ENCODE measurements at places on chromosomes 6 and 20.

- no peak for DNase-seq
These were observed 167.5 kb upstream of the PLCB4 start for GRCh38 chr20:8901237-8902025.

DNA sequence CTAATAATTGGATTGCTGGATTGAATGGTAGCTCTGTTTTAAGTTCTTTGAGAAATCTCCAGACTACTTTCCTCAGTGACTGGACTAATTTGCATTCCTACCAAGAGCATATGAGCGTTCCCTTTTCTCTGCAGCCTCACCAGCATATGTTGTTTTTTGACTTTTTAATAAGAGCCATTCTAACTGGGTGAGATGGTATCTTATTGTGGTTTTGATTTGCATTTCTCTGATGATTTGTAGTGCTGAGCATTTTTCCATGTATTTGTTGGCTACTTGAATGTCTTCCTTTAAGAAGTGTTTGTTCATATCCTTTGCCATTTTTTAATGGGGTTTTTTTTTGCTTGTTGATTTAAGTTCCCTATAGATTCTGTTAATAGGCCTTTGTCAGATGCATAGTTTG, 94.7 kb upstream of the AHI1 start:
- no peak for DNase-seq

GRCh38 chr20:20138301-20139064, 86.2 kb downstream of the CFAP61 start:
- DNase-seq = no peak

DNA sequence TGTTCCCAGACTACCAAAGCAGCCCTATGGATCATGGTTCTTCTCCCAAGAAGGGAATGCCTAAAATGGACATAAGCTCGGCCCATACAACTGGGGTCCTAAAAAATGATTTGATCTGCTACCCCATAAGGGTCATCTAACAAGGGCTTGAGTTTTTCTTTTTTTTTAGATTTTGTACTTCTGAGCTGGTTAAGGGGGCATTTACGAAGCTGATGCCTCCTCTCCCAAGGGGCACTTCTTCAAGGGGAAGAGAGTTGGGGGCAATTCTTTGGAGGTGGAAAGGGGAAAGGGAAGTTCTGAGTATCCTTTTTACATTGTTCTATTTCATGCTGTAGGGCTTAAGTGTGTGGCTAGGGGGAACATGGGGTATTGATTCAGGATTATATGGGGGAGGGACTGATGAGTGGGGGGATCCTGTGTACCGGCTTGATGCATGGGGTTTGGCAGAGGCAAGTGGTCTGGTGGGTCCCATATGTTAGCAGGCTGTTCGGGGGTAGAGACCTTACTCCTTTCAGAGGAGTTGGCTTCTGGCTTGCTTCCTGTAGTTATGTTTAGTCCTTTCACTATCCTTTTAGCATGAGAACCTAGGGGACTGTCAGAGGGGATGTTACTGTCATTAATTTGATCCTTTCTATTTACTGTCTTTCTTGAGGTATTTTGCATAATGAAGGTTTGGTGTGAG, 8.1 kb upstream of the ZNFX1 start:
- no peak for DNase-seq

GRCh38 chr20:39067526-39068216, 105.5 kb downstream of the DHX35 start:
- no peak for DNase-seq

DNA sequence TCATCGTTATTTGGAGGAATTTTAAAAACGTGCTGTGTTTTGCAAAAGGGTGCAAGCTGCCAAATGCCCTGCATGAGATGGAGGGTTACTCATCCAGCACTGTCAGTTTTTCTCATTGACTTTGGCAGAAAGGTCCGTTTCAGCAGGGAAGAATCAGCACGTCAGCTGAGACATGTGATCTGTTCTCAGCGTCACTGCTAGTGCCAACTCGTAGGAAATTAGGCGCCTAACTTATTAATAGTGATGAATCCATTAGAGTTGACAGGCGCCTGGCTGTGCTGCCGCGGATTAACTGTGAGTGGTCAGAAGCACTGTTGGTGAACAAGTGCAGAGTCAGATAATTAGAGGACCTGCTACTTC, 175.5 kb upstream of the FOXQ1 start:
- DNase-seq = no peak

DNA sequence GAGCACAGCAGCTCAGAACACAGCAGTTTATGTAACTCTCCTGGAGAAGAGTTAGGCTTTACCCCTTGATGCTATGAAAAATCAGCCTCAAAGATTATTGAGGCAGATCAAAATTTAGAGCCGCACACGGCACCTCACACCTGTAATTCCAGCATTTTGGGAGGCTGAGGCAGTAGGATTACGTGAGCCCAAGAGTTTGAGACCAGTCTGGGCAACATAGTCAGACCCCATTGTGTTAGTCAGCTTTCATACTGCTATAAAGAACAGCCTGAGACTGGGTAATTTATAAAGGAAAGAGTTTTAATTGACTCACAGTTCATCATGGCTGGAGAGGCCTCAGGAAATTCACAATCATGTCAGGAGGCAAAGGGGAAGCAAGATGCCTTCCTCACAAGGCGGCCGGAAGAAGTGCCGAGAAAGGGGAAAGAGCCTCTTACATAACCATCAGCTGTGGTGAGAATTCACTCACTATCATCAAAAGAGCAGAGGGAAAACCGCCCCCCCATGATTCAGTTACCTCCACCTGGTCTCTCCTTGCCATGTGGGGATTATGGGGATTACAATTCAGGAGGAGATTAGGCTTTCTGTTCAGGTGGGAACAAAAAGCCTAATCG, 87.7 kb downstream of the SGK1 start:
- no peak for DNase-seq

GRCh38 chr20:12061466-12061865, 143.8 kb downstream of the BTBD3 start:
- no peak for DNase-seq

DNA sequence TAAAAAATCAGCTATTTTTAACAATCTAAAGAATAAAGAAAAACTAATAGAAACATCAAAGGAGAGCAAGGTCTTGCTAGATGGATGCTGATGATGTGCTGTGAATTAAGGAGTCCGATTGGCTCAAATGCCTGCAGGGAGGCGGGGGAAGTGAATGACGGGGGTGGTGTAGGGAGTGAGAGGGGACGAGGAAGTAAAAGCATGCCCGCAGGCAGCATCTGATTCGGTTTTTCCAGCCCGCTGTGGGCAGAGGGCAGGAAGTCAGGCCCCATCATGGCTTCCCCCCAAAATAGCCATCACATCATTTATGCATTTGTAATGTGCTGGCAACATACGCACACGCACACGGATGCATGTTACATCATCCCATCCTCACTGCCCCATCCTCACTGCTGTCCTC, 10.3 kb downstream of the RSPO4 start:
- DNase-seq = no peak

- DNase-seq = no peak
These were observed 68.3 kb upstream of the BTBD3 start for GRCh38 chr20:11849270-11849915.

- no peak for DNase-seq
These were observed 101.8 kb downstream of the PREP start for GRCh38 chr6:105301072-105301503.

GRCh38 chr6:166633732-166634535, 6.9 kb upstream of the RPS6KA2 start:
- no peak for DNase-seq

DNA sequence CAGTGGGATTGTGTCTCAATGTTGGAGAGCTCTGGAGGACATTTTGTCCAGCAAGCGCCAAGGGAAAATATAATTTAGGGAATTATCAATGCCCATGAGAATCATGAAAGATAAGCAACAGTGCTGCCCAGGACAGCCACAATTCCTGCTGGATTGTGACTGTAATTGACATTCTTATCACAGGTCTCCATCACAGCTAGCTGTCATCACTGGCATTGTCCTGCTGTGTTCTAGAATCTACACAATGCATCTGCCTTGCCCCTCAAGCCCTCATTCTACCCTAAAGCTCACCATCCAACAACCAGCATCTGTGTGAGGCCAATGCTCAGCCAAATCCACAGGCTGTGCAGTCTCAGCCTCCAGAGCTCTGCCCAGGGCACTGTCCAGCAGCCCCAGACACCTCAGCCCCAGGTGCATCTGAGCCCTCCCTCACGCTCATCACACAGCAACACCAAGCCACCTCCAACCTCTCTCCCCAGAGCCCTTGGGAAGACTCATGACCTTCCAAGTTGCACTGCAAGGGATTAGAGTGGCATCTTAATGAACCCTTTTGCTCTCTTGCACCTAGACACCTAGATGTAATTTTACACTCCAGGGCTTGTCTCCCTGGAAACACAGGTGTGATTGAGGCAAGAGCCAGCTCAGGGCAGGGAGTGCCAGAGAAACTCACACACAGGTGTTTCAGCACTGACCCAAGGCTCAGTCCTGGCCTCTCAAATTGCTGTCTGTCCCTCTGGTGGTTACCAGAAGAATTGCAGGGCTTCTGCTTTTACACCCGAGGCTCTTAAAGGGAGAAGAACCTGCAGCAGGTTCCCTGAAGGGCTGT, 85.2 kb upstream of the PHACTR3 start:
- no peak for DNase-seq

- DNase-seq = no peak
These were observed 29.8 kb downstream of the SLC13A3 start for GRCh38 chr20:46621492-46621891.

- no peak for DNase-seq
These were observed 102.8 kb downstream of the ERMARD start for GRCh38 chr6:169854083-169854725.

GRCh38 chr6:25645916-25646315, 6.1 kb upstream of the SCGN start:
- DNase-seq = no peak

GRCh38 chr6:148367411-148368024, 24.9 kb downstream of the SASH1 start:
- no peak for DNase-seq

GRCh38 chr20:23614163-23614562, 8.4 kb upstream of the CST9 start:
- no peak for DNase-seq

GRCh38 chr6:118659513-118660217, 8.3 kb upstream of the CEP85L start:
- no peak for DNase-seq

GRCh38 chr6:14117158-14118090, at the start of gene CD83:
Gene CD83 (plus strand): TSS chr6:14117772. CDS start chr6:14117812, 40 bp downstream.
- DNase-seq = peak; percentile 65

- DNase-seq = no peak
These were observed 60.5 kb downstream of the GJA10 start for GRCh38 chr6:89954721-89955148.

Data from activated CD4-positive, CD25-positive, alpha-beta regulatory T cell treated with anti-CD3 and anti-CD28 coated beads, Interleukin-2, amount 50 U/mL, for 16 hours (primary cell).